NCI-H460 (cell line): ENCODE measurements at places on chromosomes 7 and 10.

- no peak for DNase-seq
Measured at GRCh38 chr7:22849662-22850061, 27.0 kb upstream of the TOMM7 start.

GRCh38 chr10:103839519-103839871 is 15.9 kb downstream of the SH3PXD2A start:
- no peak for DNase-seq

DNA sequence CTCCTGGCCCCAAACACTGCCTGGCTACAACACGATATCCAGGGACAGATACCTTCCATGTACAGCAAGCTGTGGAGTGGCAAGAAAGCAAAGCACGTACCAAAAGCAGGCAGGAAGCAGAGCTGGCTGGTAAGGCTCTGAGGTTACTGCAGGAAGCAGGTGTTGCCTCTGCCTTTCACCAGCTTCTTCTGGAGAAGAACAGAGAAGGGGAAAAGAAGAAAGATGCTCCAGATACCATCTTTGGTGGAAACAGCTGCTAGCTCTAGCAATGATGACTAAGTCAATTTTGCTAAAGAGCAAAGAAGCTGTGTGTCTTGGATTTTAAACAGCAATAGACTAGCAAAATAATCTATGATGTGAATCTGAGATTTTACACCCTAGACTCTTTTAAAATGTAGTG is 34.9 kb upstream of the PRSS1 start:
- DNase-seq = no peak

- DNase-seq = no peak
Measured at GRCh38 chr7:4207011-4207410, 475.1 kb upstream of the FOXK1 start.

GRCh38 chr10:75971402-75972211 is 540.2 kb downstream of the LRMDA start:
- DNase-seq = no peak

GRCh38 chr7:158815083-158815799 is 14.1 kb downstream of the ESYT2 start:
- no peak for DNase-seq

DNA sequence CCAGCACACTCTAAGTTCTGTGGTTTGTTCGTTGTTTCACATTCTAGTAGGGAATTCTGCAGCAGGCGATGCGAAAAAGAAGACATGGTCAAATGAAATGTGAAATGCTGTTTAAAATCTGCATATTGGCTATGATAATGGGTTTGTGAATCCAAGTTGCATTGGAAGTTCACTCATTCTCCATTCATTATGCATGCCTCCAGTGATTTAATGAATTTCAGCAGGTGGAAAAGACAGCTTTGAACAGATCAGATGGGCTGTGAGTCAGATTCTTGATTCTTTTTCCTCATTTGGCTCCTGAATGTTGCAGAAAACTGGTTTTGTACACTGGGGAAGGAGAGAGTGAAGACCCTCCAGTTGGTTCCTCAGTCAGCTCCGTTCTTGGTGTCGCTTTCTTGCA is 52.1 kb downstream of the PNLIPRP2 start:
- no peak for DNase-seq

DNA sequence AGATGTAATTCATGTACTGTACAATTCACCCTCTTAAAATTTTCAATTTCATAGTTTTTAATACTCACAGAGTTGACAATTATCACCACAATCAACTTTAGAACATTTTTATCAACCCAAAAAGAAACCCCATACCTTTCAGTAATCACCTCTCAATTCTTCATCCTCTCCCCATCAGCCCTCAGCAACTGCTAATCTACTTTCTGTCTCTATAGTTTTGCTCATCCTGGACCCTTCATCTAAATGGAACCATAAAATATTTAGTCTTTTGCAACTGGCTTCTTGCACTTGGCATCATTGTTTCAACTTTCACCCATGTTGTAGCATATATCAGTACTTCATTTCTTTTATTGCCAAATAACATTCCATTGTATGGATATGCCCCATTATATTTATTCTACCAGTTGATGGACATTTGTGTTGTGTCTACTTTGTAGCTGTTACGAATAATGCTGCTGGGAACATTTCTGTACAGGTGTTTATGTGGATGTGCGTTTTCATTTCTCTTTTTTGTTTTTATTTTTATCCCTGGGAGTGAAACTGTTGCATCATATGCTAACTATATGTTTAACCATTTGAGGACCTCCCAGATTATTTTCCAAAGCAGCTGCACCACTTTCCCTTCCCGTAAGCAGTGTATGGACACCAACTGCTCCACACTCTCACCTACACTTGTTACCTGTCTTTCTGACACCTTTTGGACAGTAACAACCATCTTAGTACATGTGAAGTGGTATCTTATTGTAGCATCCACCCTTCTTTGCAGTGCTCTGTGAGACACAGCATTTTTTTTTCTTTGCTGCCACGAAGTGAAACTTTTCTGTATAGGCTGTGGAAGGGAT is 65.4 kb upstream of the APBB1IP start:
- no peak for DNase-seq

DNA sequence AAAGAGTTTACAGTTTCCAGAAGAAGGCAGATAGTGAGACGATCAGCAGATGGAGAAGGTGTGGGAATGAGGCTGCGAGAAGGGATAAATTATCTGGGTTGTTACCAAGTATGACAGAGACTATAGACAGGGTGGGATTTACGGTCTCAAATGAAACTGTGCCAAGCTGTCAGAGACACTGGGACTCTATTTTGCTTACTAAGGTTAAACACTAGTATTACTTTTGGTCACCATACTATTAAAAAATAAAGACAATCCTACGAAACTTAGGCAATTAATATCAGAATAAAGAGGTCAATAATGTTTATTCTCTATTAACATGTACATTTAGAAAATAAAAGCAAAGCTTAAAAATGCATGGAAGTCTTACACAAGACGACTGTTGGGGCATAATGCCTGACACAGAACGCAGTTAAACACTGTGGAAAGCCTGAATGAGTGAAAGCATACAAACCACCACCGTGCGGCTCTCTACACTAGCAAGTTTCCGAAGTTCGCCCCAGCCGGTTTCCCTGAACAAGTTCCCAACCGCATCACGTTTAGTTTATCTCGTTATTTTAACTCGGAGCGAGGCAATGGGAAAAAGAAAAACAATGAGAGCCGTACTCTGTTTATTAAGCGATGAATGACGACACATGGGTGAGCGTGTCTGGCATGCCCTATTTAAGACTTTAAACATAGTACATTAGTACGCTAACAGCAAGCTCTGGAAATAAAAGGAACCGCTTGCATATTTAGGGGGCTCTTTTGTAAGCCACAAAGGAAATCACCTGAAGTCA is 909 bp upstream of the CC2D2B start:
- DNase-seq = peak; percentile 33
